ENCODE measurements at places on chromosomes 12 and 14.
A peak's percentile ranks its signal among the peaks of the same experiment; 100 is the strongest.

DNA sequence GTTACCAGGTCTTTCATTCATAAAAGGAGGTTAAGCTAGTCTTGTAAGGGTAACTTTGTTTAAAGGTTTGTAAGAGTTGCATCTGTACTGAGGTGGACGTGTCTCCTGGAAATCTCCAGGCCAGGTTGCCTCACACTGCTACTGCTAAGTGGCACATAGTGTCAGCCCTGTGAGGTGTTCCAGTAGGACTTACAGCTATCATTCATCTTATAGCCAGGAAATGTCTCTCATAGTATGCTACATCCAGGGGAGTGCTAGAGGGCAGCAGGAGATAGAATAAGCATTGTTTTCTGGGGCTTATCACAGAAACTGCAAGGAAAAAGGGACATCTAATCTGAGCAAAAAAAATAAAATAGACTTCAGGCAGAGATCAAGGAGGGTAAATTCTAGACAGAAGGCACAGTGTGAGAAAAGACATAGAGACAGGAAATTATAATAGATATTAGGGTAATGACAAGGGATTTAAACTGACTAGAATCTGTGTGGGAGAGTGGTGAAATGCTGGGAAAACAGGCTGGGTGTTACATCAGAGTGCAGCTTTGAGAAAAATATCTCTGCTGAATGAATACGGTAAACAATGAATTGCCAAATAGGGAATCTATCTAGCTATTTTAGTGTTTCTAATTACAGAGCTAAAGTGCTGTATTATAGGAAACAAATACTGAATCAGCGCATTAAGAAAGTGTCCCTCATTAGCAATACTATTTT, 205.1 kb upstream of the ABCD2 start:
- no peak for DNase-seq

DNA sequence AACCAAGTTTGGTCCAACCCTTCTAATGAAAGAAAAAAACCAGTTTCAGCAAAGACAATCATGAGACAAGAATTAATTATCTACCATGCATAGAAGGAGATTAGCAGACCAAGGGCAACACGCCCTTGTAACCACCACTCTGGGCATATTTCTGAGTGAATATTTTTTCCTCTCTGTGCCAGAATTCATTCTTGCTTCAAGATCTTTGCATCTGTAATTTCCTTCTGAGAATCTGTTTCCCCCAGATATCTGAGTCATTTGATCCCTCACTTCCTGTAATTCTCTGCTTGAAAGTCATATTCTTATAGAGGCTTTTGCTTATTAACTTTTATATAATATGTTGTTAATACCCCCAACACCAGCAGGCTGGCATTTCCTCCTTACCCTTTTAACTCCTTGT, 243.7 kb downstream of the SLC16A7 start:
- no peak for DNase-seq

DNA sequence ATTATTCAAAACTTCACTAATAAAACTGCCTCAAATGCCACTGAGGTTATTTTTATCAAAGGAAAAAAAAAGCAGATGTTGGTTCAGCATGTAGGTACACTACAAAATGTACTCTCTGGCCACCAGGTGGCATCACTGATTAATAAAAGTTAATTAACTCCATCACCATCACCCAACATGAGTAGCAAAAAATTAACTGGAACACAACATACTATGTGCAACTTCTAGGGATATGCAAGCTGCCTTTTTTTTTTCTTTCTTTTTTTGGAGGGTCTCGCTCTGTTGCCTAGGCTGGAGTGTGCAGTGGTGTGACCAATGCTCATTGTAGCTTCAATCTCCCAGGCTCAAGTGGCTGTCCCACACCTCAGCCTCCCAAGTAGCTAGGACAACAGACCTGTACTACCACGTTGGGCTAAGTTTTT, 43.8 kb upstream of the NR2C1 start:
- DNase-seq = peak; percentile 40

GRCh38 chr12:15278816-15279658, 43.3 kb upstream of the PTPRO start:
- DNase-seq = no peak

DNA sequence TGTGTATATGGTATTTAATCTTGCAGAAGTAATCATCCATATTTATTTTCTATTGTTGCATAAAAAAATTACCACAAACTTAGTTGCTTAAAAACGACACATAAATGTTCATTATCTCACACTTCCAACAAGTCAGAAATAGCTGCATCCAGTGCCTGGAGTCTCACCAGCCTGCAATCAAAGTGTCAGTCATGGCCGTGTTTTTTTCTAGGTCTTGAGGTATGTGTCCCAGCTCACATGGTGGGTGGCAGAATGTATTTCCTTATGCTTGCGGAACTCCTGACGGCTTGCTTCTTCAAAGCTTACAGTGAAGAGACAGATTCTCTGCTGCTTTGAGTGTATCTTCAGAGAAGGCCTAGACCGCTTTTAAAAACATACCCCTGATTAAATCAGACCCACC, 670.2 kb upstream of the LMO3 start:
- no peak for DNase-seq

DNA sequence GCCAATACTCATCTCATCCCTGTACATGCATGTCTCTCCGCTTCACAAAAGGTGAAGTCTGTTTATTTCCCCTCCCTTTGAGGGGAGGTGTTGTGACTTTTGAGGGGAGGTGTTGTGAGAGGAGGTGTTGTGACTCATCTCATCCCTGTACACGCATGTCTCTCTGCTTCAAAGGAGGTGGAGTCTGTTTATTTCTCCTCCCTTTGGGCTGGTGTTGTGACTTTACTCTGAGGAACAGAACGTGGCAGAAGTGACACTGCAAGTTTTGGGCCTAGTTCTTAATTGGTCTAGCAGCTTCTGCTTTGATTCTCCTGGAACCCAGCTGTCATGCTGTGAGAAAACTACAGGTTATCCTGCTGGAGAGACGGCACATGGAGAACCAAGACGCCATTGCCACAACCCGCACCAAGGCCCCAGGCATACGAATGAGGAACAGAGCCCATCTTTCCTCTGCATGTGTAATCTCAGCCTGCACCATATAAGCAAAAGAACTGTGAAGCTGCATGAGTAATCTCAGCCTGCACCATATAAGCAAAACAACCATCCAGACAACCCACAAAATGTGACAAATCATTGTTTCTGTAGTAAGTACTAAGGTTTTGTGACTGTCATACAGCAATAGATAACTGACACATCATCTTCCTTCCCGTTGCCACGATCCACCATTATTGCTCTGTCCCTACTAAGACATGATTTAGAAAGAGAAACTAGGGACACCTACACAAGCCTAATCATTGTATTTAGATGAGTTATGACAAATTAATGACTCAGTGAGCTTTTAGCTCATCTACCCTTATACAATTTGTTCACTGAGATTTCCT, 30.0 kb downstream of the GALNT4 start:
- DNase-seq = no peak

GRCh38 chr14:101859538-101859902, 98.0 kb downstream of the PPP2R5C start:
- no peak for DNase-seq

GRCh38 chr12:65266408-65266807, 12.1 kb upstream of the MSRB3 start:
- DNase-seq = no peak

- no peak for DNase-seq
Measured at GRCh38 chr12:128594521-128594920, 229.2 kb downstream of the SLC15A4 start.

- no peak for DNase-seq
Measured at GRCh38 chr12:115320451-115320850, 636.5 kb upstream of the TBX3 start.

GRCh38 chr12:32108787-32109186, 2.1 kb downstream of the BICD1 start:
- DNase-seq = no peak

Data from activated naive CD8-positive, alpha-beta T cell treated with anti-CD3 and anti-CD28 coated beads, Interleukin-2, amount 50 U/mL, for 16 hours (primary cell).